ENCODE measurements at places on chromosomes 3 and 15.

DNA sequence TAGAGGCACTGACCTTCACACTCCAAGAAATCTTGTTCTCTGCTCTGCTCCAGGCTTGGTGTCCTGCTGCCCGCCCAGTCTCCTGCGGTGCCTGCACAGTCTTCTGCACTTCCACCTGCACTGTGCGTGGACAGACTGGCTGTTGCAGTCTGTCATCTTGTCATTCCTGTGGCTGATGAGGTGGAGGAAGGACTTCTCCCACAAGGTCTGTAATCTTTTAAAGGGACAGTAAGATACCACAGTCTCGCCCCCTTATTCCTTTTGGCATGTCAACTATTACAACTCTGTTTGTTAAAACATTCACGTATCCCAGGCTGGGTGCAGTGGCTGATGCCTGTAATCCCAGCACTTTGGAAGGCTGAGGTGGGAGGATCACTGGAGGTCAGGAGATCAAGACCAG is 54.1 kb upstream of the IGF2BP2 start:
- DNase-seq = no peak

DNA sequence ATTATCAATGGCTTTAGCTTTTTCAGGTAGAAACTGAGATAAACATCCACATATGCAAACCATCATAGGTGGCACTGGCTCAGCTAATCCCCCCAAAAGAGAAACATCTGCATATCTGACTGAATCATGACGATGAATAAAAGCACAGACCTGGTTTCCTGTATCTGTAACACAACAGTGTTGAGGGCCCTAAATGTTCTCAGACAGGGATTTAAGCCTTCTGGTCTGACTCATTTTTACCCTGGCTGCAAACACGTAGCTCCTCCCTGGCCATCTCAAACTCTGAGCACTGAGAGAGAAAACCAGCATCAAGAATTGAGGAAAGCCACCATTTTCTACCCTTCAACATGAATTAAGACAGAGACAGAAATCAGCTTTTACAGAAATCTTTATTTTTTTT is 35.2 kb downstream of the GLB1 start:
- peak; percentile 80 for DNase-seq

DNA sequence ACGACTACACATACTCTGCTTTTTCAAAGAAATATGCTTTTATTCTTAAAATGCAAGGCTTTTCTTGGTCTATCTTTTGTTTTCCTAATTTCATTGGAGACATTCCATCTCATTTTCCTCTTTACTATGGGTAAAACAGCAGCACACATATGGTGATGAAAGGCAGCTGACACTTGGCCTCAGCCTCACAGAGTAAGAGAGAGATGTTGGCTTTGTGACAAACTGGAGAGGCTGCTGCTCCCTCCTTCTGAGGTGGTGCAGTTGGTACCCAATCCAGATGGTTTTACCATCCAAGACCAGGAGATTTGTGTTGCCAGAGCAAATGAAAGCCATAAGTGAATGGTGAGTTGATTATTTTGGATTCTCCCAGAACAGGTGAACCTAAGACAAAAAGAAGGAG is 13.2 kb upstream of the SLC2A2 start:
- DNase-seq = no peak

DNA sequence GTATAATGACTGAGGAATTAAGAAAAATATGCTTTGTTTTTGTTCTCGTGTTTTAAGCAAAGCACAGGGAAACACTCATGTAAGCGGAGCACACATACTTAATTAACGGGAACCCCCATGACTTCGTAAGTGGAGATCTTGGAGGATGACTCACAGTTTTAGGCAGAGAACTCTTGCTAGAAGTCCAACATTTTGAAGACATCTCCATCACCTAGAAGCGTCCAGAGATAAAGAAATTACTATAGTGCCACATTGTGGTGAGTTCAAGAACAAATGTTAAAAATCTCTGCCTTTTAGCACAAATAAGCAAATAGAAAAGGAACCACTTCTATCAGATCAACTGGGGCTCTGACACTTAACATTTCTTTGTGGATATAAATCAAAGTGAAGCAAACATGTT is 194.1 kb upstream of the ARHGEF26 start:
- DNase-seq = no peak

DNA sequence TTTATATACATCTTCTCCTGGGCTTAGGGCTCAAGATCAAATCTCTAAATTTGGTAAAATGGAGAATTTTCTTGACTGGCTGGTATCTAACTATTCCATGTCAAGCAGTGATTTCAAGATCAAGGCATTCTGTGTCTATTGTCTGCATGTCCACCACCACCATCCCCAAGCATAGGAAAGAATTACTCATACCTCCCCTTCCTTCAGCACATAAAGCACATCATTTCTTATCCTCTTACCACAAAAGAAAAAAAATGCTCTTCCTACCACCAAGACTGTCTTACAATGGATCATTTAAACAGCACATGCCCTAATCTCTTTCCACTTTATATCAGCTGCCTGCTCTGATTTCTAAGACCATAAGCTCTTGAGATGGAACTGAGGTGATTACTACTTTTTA is 470.5 kb upstream of the THBS1 start:
- no peak for DNase-seq

DNA sequence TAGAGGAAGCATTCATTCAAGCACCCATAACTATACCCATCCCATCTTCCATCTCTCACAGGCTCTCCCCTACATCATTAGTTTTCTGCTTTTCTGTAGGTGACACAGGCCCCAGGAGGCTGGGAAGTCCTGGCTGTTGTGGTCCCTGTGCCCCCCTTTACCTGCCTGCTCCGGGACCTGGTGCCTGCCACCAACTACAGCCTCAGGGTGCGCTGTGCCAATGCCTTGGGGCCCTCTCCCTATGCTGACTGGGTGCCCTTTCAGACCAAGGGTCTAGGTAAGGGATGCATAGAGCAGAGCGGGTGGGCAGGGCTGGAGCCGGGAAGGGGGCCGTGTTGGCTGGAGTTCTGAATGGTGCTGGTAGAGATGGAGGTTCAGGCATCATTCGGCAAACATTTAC is 8.2 kb downstream of the TYRO3 start:
- DNase-seq = no peak

DNA sequence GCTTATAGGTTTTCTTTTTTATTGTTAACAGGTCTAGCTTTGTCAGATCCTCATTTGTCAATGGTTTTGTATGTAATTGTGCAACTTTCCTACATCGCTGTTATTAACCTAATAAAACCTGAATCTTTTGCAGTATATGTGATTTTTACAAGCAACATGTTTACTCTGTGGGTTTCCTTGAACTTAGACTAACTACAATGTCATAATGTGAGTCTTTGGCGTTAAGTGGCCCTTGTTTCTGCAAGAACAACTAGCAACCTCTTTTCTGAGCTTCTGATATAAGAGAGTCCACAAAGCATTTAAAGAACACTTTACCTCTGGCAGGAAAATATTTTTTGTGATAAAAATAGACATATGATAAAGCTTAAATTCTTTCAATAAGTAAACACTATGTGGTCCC is 230.3 kb upstream of the CFAP20DC start:
- DNase-seq = no peak

- no peak for DNase-seq
Measured at GRCh38 chr15:69105451-69105985, 54.9 kb upstream of the GLCE start.

- peak; percentile 84 for DNase-seq
Measured at GRCh38 chr3:52253314-52254304, 8.1 kb downstream of the PPM1M start.

DNA sequence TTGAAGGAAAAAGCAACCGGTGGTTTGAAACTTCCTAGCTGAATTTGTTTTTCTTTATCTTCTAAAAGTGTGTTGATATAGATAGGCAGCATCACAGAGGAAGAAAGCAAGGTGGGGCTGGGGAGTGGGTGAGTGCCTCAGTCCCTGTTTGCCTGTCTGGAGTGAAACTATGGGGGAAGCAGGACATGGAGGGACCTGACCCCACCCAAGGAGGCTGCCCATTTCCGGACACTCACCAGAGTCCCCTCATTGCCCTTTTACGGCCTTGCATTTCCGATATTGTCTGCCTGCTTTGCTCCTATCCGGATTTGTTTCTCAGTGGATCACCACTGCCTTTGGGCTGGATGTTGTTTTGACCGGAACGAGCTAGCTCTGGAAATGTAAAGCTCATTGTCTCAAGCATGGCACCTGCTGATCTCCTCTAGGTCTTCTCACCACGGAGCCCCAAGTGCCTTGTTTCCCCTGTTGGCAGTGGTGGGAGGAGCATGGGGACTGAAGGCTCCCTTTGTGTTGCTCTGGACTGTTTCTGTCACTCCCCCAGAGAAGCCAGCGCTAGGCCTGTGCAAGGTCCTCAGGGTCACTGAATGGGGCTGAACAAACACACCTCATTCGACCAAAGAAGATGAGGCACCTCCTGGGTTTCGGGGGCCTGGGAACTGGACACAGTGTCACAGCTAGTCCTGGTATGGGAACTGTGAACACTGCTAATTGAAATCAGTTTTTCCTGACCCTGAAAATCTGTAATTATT is 7.0 kb downstream of the CLDN11 start:
- DNase-seq = no peak

DNA sequence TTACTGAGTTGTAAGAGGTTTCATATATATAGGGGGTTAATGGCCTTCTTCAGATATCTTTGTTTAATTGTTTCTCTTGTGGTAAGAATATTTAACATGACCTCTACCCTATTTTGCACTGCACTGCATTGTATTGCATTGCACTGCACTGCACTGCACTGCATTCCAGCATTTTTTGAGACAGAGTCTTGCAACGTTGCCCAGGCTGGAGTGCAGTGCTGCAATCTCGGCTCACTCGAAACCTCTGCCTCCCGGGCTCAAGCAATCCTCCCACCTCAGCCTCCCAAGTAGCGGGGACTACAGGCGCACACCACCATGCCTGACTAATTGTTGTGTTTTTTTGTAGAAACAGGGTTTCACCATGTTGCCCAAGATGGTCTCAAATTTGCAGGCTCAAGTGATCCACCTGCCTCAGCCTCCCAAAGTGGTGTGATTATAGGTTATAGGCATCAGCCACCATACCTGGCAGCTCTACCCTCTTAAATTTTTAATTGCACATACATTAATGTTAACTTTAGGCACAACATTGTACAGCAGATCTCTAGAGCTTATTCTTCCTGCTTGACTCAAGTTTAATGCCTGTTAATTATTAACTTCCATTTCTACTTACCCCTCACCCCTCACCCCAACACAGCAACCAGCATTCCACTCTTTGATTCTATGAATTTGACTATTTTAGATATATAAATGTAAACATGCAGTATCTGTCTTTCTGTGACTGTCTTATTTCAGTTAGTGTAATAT is 38.4 kb downstream of the NEDD4 start:
- DNase-seq = no peak

- DNase-seq = no peak
Measured at GRCh38 chr3:157767607-157768006, 264.4 kb upstream of the VEPH1 start.

DNA sequence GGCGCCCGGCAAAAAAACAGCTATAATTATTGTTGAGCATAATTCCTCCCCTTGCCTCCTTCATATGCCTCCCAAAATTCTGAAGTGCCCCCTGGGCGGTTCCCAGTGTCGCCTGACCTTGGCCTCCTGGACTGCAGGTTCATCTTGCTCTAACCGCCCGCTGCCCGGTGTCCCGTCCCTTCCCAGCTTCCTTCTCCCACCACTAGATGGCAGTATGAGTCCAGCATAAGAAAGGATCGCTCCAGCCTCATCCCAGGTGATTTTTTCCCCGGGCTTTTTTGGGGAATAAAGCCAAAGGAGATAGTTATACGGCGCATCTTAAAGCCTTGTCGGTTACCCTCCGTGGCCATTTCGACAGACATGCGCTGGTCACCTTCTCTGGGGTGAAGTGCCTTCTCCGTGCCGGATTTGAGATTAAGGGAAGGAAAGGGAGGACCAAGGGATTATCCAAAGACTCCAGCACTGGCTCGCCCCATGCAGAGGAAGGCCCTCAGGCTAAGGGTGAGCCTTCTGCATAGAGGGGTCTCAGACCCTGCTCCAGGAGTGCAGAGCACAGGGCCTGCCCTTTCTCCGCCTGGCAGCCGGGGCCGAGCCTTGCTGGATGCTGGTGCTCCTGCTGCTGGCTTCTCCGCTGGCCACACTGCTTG is 45.8 kb upstream of the TRA2B start:
- peak; percentile 67 for DNase-seq

DNA sequence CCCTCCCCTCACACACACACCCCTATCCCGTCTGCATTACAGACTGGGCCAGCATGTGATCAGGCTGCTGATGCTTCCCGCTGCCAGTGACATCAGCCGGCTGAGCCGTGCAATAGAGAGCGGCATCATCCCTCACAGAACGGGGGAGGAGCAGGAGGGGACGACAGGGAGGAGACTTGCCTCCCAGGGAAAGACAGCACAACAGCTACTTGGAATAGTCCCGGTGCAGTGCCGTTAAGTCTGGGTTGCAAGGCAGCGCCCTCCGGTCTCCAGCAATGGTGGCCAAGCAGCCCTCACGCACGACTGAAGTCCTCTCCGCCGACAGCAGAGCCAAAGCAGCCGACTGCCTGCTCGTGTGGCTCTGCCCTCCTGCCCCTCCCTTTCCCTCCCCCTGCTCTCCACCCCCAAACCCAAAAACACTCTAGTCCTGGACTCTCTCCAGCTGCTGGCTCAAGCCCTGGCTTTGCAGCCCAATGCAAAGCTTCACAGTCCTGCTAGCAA is 31.5 kb upstream of the RPS17 start:
- no peak for DNase-seq

DNA sequence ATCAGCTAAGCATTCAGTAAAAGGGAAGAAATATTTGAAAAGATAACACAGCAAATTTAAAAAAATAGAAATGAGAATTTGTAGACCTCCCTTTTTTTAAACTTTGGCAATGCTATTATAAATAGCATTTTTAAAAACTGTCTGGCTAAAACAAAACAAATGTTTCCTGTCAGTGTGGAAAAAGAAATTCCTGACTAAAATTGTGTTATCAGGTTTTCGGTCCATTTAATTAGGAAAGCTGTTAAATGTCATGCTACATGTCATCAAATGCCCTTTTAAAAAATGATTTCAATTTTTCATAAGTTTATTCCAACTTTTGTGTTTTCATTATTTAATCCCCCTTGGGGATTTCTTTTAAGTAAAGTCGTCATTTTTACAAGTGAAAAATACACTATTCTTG is 29.6 kb downstream of the COL8A1 start:
- no peak for DNase-seq

- DNase-seq = no peak
Measured at GRCh38 chr3:80643421-80643820, 875.6 kb upstream of the ROBO1 start.

- no peak for DNase-seq
Measured at GRCh38 chr3:129984125-129984524, 9.6 kb downstream of the TRH start.

DNA sequence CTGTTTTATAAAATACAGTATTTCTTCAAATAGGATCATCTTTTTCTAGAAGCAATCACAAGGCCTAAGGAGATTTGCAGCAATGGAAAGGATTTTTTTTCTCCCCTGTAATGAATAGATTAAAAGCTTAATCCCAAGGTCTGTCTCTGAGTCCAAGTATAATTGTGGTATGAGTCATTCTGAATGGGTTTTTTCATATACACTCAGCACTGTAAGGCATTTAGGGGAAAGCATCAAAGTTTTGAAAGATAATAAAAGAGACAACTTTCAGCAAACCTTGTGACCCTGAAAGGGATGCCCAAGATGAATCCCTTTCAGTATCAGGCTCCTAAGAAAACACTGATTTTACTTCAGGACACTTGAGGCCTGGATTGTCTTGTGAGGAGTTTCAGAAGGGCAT is 23.3 kb upstream of the LARS2 start:
- DNase-seq = no peak

GRCh38 chr15:39330061-39330460 is 250.8 kb upstream of the THBS1 start:
- DNase-seq = no peak

GRCh38 chr15:46710401-46710960 is 1006.8 kb upstream of the SEMA6D start:
- DNase-seq = no peak

- no peak for DNase-seq
Measured at GRCh38 chr3:99470841-99471240, 167.6 kb upstream of the COL8A1 start.
